Iris pigment epithelial cell (primary cell): ENCODE measurements at places on chromosomes 2 and 18.

- DNase-seq, result no peak
Measured at GRCh38 chr2:24711865-24712264, 81.3 kb downstream of the PTRHD1 start.

DNA sequence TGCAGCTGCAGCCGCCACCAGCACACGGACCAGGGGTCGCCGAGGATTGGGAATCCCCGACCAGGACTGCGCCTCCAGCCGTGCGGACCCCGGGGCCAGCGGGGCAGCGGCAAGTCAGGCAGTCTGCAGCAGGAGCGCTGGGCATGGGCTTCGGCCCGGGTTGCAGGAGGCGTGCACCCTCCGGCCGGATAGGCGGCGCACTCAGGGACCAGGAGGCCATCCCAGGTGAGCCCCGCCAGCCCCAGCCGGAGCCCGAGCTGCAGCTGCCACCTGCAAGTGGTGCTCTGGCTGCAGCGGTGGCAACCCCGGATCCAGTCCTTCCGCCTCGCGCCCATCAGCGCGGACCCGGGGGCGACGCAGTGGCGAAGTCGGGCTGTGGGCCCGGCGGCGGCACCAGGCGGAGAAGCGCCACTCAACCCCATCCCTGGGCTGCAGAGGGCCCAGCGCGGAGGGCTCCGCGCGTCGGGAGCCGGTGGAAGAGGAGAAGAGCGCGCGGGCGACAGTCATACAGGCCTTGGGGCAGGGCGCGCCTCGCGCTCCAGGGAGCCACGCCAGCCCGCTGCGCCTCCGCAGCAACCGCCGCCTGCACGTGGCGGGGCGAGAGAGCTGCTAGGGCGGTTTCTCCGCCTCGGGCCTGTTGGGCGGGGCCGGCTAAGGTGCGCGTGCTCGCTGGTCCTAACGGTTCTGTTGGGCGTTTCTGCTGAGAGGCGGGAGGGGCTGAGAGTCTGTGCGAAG lies 73.8 kb downstream of the RPIA start:
- DNase-seq, result peak; percentile 18

- no peak for DNase-seq
Measured at GRCh38 chr2:210895132-210895531, 338.7 kb downstream of the CPS1 start.

- peak; percentile 70 for DNase-seq
Measured at GRCh38 chr18:63409301-63409700, 13.0 kb downstream of the VPS4B start.

GRCh38 chr2:200406379-200406778 lies 99.9 kb downstream of the SPATS2L start:
- peak; percentile 28 for DNase-seq

DNA sequence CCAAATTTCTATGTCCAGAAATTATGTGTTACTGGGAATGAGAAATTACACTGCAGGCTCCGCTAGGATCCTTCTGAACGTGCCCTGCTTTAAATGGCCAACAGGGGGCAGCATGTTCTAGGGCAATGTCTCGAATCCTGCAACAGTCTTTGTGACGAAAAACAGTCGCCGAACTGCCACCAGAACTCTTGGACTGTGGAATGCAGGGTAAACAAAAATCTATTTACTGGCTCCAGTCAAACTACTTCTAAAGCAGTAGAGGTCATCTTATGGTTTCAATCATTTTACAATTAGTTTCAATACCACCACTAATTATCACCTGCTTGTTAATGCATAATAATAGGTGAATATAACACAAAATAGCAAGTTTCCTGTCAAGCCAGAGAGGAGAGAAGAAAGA lies 9.8 kb upstream of the ZNF397 start:
- DNase-seq, result peak; percentile 59

GRCh38 chr18:30491815-30492551 lies 550.6 kb downstream of the DSC3 start:
- DNase-seq, result no peak

GRCh38 chr18:37502036-37502435 lies 63.6 kb downstream of the CELF4 start:
- no peak for DNase-seq

- DNase-seq, result no peak
Measured at GRCh38 chr18:38402509-38402908, 836.9 kb upstream of the CELF4 start.

DNA sequence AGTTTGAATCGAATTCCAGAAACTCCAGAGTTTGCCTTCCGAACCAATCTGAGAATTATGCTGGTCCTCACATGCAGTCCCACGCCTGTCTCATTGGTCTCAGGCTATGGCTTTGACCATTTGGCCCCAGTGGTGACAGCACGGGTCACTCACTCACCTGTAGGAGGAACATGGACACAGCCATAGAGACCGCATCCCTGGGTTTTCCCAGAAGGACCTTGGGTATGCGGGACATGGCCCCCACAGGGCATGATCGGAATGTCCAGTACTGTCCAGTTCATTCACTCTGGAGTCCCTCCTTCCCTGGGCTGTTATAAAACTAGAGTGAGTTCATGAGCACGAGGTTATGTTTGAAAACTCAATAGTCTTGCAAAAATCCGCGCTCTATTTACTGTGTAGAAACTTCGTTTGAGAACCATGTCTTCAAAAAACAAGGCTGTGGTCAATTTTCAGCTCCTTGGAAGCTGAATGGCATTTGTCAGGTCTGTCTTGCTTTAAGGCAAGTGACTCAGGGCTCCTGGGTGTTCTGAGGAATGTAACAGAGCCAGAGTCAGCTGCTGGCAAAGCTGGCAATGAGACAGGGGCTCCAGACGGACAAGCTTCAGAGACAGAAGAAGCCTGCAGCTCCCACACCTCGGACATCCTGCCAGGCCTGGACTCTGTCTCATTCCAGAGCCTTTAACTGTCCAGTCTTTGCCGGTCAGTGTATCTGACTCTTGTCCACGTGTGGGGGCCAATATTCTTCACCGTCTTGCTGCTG lies 86.7 kb upstream of the TMEM18 start:
- no peak for DNase-seq

GRCh38 chr2:146363731-146364130 lies 1481.1 kb upstream of the ACVR2A start:
- no peak for DNase-seq

DNA sequence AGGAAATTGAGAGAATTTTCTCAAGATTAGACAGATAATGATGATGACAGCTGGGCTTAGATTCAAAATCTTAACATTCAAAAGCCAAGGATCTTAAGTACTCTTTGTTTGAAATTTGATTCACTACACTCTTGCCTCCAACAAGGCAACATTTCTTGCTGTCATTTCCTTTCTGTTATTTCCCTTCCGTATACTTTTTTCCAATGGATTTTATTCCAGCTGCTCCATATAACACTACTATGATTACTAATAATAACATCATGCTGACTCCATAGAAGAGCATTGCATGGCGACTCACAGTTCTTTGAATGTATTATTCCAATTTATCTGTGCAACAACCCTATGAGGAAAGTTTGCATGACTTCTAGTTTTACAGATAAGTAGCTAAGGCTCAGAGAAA lies 33.9 kb upstream of the CCDC102B start:
- peak; percentile 47 for DNase-seq

DNA sequence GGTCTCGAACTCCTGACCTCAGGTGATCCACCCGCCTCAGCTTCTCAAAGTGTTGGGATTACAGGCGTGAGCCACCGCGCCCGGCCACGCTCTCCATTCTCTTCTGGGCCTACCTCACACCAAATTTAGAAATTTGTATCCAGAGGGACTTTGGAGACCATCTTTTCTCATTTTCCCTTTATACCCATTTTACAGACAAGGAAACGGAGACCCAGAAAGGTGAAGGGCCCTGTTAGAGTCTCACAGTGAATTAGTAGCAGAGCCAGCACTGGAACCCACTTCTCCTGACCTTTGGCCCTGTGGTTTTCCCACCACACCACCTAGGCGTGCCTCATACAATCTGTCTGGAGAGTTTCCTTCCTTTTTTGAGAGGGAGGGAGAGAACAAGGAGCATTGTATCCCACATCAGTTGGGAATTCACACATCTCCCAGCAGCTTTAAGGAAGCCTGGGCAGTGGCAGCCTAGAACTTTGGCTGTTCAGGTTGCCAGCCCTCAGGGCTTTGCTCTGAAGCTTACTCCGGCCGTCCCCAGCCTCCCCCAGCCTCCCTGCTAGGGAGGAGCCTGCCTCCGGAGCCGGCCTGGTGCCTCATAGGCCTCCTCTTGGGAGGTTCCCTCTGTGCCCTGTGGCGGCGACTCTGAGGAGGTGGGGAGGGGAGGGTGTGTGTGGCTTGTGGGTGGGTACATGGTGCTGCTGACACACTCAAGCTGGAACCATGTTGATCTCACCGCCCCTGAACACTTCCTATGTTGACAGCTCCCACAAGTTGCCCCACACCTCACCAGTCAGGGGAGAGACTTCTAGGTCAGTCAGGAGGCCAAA lies 13.8 kb downstream of the FOSL2 start:
- peak; percentile 65 for DNase-seq

GRCh38 chr2:149160701-149161217 lies 122.3 kb downstream of the LYPD6B start:
- no peak for DNase-seq

- peak; percentile 49 for DNase-seq
Measured at GRCh38 chr2:121898483-121898882, 143.0 kb downstream of the TSN start.

DNA sequence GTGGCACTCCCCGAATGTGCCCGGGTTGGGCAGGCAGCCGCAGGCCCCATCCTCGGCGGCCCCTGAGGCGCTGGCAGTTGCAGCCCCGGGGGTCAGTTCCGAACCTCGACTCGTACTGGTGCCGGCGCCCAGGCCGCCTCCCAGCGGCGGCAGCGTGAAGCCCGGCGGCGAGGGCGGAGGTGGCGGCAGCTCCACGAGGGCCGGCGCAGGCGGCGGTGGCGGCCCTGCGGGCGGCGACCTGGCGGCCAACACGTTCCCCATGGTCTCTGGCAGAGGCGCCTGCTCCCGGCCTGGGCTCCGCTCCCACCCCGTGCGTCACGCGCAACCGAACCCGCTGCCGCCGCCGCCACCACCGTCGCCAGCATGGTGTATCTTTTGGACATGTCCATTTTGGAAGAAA lies 196.3 kb downstream of the CCDC74A start:
- DNase-seq, result no peak

DNA sequence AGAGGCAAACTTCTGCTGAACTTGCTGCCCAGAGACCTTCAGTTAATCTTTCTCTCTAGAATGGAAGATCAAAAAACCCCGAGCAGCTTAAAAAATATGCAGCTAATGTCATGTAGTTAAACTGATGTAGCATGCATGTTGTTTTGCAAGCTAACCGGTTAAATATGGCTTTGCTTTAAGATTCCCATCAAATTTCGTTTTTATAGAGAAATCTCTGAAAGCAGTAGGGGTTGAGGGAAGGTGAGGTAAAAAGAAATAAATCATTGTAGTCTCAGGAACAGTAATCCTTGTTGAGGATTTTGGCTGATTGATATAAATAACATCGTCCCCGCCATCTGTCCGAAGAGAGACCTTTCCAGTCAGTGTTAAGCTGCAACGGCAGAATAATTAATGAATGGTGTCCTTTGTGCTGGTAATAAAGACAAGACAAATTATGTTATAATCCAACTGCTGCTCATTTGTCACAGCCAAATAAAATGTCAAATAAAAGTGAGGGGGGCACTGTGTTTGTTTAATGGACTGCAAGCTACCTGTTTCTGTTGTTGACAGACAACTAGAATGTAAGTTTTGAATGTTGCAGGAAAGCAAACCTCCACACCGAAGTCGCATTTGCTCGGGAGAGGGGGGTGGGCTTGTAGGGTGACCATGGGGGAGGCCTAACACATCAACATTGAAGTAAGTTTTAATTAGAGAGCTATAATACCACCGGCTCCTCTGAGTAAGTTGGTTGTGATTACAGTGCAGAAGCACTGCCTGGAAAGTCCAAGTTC lies 555.5 kb downstream of the ARHGAP15 start:
- DNase-seq, result no peak
